ENCODE measurements at places on chromosomes 2 and 18.

- DNase-seq, result no peak
Measured at GRCh38 chr18:48514786-48515185, 24.0 kb upstream of the CTIF start.

DNA sequence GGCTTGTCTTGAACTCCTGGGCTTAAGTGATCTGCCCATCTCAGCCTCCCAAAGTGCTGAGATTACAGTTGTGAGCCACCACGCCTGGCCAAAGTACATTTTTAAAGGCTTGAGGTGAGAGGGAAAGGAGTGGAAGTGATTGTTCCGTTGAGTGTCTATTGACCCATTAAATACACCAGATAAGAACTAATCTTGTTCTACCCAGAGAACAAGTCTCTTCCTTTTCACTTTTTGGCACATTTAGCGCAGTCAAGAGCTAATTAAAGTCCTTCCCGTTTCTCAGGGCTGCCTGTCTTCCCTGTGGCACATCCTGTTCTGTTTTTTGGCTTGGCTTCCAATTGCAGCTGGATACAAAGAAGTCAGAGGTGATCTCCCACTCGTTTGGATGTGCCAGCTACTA, 172.3 kb downstream of the ALPK2 start:
- no peak for DNase-seq

- DNase-seq, result no peak
Measured at GRCh38 chr2:2566396-2567323, 235.6 kb upstream of the MYT1L start.

DNA sequence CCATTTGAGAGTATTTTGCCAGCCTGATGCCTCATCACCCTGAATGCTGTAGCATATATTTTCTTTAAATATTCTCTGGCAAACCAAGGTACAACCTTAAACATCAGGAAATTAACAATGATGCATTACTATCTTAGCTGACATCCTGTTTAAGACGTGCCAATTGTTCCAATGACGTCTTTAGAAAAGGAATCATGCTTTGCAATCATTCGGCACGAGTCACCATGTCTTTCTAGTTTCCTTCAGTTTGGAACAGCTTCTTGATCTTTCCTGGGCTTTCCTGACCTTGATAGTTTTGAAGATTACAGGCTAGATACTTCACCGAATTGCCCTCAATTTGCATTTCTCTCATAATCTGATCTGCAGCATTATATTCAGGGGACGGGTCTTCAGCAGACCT, 88.2 kb upstream of the GLI2 start:
- peak; percentile 67 for DNase-seq

DNA sequence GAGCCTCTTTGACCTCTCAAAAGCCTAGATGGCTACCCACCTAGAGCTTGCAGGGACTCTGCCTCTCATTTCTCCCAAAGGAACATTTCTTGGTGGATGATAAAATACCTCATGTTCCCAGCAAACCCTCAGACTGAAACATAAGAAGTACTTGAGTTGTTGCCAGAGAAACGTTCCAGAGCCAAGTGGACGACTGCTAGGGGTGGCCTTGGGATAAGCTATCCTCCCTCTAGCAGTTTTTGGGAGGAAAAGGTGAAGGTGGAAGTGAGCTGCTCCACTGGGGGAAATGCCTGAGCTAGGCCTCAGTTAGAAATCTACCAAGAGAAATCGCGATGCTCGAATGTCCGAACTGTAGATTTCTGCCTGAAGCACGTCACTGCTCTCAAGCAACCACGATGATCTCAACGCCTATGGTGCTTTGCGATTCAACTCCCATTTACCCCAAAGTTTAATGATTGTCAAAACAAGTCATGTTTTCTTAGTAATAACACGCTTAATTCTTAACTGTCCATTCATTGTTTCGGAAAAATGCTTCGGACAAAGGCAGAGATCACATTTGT, 91.5 kb downstream of the CCBE1 start:
- no peak for DNase-seq

GRCh38 chr2:127392133-127392827, 4.5 kb upstream of the MAP3K2 start:
- DNase-seq, result no peak

DNA sequence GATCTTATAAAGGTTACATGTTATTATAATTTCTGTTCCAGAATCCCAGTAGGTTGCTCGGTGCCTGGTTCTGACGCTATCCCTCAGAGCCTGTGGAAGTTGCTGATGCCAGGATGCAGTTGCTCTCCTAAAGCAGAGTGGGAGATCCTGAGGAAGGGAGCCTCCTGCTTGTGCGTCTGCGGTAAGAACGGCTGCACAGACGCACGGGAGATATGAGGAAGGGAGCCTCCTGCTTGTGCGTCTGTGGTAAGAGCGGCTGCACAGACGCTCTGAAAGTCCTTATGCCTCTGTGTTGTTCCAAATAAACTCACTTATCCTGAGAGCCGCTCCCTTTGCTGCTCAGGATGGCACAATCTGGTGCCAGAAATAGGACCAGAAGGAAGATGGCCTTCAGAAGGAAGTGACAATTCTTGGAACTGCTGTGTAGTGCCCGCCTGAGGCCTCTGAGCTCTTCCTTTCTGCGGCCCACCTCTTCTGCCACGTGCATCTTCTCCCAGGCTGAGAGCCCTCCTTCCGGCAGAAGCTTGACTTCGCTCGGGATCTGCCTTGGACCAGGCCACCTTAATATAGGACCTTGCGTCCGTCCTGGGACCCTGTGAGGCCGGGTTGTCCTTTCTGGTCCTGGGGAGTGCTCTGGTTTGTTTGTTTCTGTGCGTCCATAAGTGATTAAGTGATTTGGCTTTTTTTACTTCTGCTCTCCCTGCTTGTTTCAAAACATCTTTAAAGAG, 89.5 kb downstream of the RTP5 start:
- DNase-seq, result no peak

GRCh38 chr2:234846599-234847363, 105.0 kb upstream of the SH3BP4 start:
- DNase-seq, result no peak
